ENCODE measurements at places on chromosomes 2 and 18.

DNA sequence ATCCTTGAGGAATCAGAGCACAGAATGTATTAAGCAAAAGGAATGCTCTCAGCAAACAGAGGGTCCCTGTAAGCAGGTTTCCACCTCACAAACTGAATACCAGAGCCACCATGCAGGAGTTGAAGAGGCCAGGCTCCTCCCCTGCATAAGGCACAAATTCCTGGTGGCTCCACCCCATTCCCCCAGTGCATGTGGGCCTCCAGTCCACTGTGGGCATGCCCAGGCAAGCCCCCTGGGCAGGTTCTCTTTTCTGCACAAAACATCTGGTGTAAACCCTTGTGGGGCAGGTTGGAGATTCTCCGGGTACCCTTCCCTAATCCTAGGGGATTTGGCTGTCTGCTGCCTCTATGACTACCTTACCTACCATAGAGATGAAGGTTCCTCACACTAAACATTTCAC is 166.5 kb downstream of the PTPRM start:
- DNase-seq = no peak

DNA sequence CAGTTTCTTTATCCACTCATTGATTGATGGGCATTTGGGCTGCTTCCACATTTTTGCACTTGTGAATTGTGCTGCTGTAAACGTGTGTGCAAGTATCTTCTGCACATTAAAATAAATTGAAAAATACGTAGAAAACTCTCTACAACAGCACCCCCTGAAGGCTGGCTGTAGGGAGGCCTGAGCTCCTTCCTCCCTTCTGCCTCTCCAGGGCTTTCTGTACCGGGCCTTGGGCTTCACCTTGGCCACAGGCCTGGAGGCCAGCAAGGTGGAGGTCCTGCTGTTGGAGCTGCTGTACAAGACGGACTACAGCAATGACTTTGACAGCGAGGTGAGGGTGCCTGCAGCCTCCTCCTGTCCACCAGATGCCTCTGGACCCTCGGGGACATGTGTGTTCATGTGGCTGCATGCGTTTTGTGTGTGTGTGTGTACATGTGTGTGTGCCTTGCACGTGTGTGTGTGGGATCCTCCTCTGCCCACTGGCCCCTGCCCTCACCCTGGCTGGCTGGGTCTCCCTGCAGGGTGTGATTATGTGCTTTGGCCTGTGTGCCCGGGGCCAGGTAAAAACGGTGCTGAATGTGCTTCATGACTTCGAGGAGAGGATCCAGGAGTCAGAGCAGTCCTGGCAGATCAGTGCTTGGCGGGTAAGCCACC is 29.2 kb downstream of the MROH2A start:
- no peak for DNase-seq

DNA sequence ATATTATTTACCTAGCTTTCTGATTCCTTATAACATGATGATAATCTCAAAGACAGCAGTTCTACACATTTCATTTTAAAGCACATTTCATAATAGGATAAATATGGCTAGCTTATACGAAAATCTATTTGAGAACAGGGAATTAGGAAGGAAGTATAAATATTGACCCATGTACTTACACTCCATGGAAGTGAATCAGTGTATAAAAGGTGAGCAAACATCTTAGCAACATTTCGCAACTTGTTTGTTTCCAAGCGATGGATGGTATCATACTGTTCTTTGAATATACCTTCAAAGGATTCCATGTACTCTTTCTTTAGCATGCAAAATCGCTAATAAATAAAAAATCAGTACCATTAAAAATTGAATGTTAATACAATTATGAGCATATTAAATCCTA is 53.1 kb downstream of the CWC22 start:
- DNase-seq = no peak

DNA sequence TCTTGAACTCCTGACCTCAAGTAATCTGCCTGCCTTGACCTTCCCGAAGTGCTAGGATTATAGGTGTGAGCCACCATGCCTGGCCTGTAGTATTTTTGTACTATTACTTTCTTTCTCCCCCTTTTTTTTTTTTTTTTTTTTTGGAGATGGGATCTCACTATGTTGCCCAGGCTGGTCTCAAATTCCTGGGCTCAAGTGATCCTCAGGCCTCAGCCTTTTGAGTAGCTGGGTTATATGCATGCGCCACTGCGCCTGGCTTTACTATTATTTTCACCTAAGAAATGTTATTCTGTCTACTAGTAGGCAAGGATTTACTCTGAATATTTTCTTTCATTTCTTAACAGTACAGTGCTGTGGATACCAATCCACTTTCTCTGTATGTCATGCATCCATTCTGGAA is 17.4 kb upstream of the ADGRF3 start:
- no peak for DNase-seq

GRCh38 chr2:186302263-186302662 is 183.8 kb upstream of the ZC3H15 start:
- no peak for DNase-seq

DNA sequence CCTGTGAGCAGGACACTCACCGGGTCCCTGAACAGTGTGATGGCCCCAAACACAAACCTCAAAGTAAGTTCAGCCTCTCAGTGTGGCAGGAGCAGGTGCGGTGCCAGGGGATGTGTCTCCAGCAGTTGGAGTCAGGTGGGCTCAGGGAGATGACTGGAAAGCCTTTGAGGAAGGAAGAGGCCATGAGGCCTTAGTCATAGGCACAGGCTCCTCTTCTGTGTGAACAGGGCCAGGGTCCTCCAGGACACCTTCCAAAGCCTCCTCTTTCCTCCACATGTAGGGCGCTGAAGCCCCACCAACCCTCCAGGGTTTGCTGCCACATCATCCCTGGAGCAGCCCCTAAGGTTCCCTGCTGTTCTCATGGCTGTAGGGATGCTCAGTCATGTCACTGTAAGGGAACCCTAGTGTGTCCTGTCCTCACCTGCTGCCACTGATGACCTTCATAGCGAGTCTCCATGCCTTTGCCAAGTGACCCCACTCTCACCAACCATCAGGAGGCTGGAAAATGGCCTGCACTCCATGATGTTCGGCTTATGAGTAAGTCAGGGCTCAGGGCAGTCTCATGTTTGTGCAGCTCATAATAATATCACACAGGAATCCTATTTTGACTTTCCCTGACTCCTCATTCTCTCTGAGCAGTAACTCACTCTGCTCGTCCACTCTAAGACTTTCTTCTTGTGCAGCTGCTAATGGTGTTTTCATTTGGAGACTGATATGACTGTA is 1152.9 kb downstream of the RPIA start:
- no peak for DNase-seq
